Fibroblast of skin of right biceps (primary cell): ENCODE measurements at places on chromosomes 5 and 9.
A peak's percentile ranks its signal among the peaks of the same experiment; 100 is the strongest.

- no peak for DNase-seq
Measured at GRCh38 chr5:172165465-172165864, 22.6 kb downstream of the STK10 start.

DNA sequence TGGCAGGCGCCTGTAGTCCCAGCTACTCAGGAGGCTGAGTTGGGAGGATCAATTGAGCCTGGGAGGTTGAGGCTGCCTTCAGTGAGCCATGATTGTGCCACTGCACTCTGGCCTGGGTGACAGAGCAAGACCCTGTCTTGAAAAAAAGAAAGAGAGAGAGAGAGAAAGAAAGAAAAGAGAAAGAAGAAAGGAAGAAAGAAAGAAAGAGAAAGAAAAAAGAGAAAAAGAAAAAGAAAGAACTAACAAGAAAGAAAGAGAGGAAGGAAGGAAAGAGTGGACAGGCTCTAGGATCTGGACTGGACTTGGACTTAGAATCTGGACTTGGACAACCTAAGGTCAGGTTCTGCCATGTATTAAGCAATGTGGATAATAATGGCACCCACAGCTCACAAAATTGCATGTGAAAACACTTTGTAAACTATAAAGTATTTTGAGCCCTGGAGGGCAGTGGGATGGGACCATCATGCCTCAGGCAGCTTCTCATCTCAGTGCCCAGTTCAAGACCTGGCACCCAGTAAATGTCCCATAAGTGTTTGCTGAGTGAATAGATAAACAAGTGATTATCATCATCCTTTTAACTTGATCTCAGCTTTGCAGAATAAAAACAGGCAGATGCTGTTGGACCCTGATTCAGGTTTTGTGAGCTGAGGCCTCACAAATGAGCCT is 12.8 kb upstream of the PHF19 start:
- DNase-seq: no peak

- DNase-seq: no peak
Measured at GRCh38 chr5:65790371-65791163, 68.6 kb downstream of the NLN start.

GRCh38 chr5:14557203-14557770 is 24.3 kb upstream of the OTULINL start:
- DNase-seq: no peak

- DNase-seq: peak; percentile 75
Measured at GRCh38 chr9:101995231-101995630, 256.8 kb upstream of the GRIN3A start.

DNA sequence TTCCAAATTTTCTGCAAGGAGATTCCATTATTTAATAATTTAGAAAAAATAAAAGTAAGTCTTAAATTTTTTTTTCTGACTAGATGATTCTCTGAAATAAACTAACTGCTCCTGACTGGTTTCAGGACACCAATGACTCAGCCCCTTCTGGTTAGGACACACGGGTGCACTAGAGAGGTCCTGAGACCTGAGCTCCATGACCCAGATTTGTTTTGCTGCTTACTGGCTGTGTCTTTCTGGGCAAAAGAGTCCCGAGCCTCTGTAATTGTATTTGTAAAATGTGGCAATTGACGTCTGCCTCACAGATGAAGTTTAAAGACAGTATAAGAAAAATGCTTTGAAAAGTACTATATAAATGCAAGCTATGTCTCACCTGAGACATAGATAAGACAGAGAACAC is 89.1 kb downstream of the SLC24A2 start:
- DNase-seq: no peak

DNA sequence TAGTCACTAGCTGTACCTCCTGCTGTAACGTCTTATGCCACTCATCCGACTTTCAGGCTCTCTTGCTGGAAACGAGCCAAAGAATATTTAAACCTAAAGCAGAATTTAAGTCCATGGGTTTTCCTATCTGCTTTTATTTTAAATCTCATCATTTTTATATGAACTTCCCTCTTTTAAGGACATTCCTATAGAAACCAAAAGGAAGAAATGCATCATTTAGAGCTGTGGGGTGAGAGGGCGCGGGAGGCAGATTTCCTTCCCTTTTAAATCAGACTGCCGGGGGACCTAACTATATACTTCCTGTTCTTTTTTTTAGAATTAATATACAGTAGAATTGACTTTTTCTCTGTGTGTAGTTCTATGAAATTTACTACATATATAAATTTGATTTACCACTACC is 468.8 kb downstream of the BNC2 start:
- DNase-seq: no peak
